Activated CD8-positive, alpha-beta memory T cell treated with anti-CD3 and anti-CD28 coated beads, Interleukin-2, amount 10 ng/mL, durations not matched to agents 7 days and 5 days (primary cell): ENCODE measurements at places on chromosomes 16 and 17. TPM values are rescaled to one million over a fixed set of nuclear protein-coding genes. Genes with fewer than 3 reads are reported as not detected.

DNA sequence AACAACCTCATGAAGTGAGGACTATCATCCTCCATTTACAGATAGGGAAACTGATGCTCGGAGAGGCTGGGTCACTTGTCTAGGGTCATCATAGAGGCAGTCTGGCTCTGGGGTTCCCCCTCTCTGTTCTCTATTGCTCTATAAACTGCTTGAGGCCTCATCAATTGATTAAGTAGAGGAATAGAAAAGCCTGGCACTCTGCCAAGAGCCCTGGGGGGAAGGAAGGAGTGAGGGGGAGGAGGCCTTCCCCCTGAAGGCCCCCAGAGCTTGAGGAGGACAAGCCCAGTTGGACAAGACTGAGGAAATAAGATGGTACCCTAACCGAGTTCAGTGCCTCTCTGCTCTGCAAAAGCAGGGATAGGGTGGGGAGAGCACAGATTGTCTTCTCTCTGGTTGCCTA, 21.0 kb downstream of the SDK2 start:
- DNase-seq = no peak
- H3K4me3 ChIP-seq = no peak overlapping the region
- H3K4me1 ChIP-seq = no peaks in the 10 kb centered on the region
- peaks cover 19% of the 10 kb centered on the region for H3K27me3 ChIP-seq

DNA sequence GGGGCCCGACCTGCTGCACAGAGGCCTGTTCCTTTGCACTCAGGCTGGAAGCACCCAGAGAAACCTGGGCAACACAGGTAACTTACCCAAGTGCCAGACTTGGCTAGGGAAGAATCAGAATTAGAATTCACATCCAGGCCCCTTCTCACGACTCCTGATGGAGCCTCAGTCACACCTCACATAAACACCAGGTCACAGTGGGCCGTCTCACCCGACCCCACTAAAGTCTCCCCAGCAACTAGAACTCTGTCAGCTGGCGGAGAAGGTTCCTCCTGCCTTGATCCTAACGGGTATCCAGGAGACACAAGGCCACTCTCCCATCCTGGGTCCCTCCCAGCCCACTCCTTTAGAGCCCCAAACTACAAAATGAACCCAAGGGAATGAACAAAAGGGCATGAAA, 6.4 kb downstream of the TK2 start:
- no peak for DNase-seq
- H3K27ac ChIP-seq = peak overlapping the region; percentile 20
- H3K36me3 ChIP-seq = peaks cover 1% of the 10 kb centered on the region
- peaks cover 29% of the 10 kb centered on the region for H3K4me1 ChIP-seq
- H3K4me3 ChIP-seq = no peak overlapping the region

Gene GRAP
- 9.7 TPM for total RNA-seq

GRCh38 chr16:62711797-62712196, 675.6 kb upstream of the CDH8 start:
- no peaks in the 10 kb centered on the region for H3K36me3 ChIP-seq
- no peak for DNase-seq
- H3K27me3 ChIP-seq = no peaks in the 10 kb centered on the region

DNA sequence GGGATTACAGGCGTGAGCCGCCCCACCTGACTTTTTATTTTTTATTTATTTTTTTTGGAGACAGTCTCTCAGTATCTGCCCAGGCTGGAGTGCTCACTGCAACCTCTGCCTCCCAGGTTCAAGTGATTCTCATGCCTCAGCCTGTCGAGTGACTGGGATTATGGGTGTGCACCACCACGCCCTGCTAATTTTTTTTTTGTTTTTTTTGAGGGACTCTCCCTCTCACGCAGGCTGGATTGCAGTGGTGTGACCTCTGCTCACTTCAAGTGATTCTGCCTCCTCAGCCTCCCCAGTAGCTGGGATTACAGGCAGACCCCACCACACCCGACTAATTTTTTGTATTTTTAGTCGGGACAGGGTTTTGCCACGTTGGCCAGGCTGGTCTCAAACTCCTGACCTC, 7.7 kb downstream of the ZNF207 start:
- no peak for DNase-seq
- H3K4me1 ChIP-seq = peaks cover 57% of the 10 kb centered on the region
- H3K27ac ChIP-seq = no peak overlapping the region
- peaks cover 68% of the 10 kb centered on the region for H3K36me3 ChIP-seq

Gene NPIPA7
- 10.8 TPM for total RNA-seq

Gene ASPHD1
- total RNA-seq = not detected

- H3K27ac ChIP-seq = peak overlapping the region; percentile 25
- H3K4me1 ChIP-seq = peaks cover 20% of the 10 kb centered on the region
These were observed 147.2 kb upstream of the CACNG5 start for GRCh38 chr17:66687570-66688284.

- no peak overlapping the region for H3K4me3 ChIP-seq
- H3K36me3 ChIP-seq = no peaks in the 10 kb centered on the region
- no peak for DNase-seq
- H3K27me3 ChIP-seq = no peaks in the 10 kb centered on the region
These were observed 352.5 kb downstream of the NPIPA8 start for GRCh38 chr16:17983847-17984639.

DNA sequence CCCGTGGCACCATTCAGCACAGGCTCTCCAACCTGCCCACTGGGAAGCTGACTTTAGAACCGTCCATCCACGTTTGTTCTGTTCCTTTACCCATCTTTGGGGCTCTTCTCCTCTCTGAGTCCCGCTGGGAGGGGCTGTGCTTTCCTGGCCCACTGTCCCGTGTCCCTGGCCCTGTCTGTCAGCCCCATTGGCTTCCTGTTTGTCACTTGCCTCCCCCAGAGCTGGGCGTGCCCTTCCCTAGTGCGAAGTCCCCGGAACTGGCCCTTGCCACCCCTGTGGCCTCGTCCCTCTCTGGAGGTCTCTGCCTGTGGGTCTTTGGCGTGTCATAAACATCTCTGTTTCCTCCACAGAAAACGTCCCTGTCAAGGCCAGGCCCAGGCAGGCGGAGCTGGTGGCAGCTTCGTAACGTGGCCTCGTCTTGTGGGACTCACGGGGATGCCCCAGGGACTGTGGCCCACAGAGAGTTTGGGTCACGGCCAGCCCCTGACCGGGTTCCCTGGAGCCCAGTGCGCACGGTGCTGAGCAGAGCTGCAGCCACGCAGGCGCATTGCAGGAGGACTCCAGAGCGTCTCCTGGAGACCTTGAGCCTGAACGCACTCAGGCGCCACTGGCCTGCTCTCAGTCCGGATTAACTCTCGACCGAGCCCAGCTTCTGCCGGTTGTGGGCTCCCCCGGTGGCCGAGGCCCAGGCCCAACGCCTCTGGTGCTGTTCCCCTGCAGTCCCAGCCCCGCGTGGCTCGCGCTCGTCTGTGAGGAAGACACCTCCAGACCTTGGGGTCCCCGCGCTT, 7.3 kb downstream of the CHMP6 start:
- H3K27me3 ChIP-seq = peaks cover 19% of the 10 kb centered on the region
- H3K27ac ChIP-seq = no peak overlapping the region
- DNase-seq = no peak
- H3K4me3 ChIP-seq = no peak overlapping the region
- peaks cover 17% of the 10 kb centered on the region for H3K4me1 ChIP-seq
- H3K36me3 ChIP-seq = peaks cover 13% of the 10 kb centered on the region

GRCh38 chr16:27550582-27550920, 607 bp downstream of the KATNIP start:
- DNase-seq = no peak
- H3K4me1 ChIP-seq = peaks cover 37% of the 10 kb centered on the region
- H3K4me3 ChIP-seq = peak overlapping the region; percentile 99
- peak overlapping the region; percentile 96 for H3K27ac ChIP-seq
- no peaks in the 10 kb centered on the region for H3K27me3 ChIP-seq
- no peaks in the 10 kb centered on the region for H3K36me3 ChIP-seq

- no peaks in the 10 kb centered on the region for H3K4me1 ChIP-seq
- peaks cover 8% of the 10 kb centered on the region for H3K27me3 ChIP-seq
- no peak for DNase-seq
- no peaks in the 10 kb centered on the region for H3K36me3 ChIP-seq
- H3K4me3 ChIP-seq = no peak overlapping the region
- no peak overlapping the region for H3K27ac ChIP-seq
These were observed 55.0 kb downstream of the VAT1L start for GRCh38 chr16:77843405-77843804.

Gene SRSF2
- 443 TPM for total RNA-seq

GRCh38 chr17:15900871-15901270, 44.1 kb upstream of the ADORA2B start:
- H3K4me3 ChIP-seq = no peak overlapping the region
- no peak overlapping the region for H3K27ac ChIP-seq
- H3K36me3 ChIP-seq = peaks cover 1% of the 10 kb centered on the region

GRCh38 chr16:22670551-22671041, 143.4 kb upstream of the HS3ST2 start:
- H3K27ac ChIP-seq = no peak overlapping the region
- no peak for DNase-seq
- no peak overlapping the region for H3K4me3 ChIP-seq
- H3K27me3 ChIP-seq = peaks cover 3% of the 10 kb centered on the region

Gene MLKL
- 35.5 TPM for total RNA-seq

- H3K4me1 ChIP-seq = no peaks in the 10 kb centered on the region
- H3K36me3 ChIP-seq = peaks cover 6% of the 10 kb centered on the region
- DNase-seq = no peak
- no peak overlapping the region for H3K27ac ChIP-seq
- no peaks in the 10 kb centered on the region for H3K27me3 ChIP-seq
- H3K4me3 ChIP-seq = no peak overlapping the region
These were observed 63.5 kb downstream of the MSI2 start for GRCh38 chr17:57319806-57320205.

GRCh38 chr17:67098006-67098405, 53.7 kb downstream of the CACNG1 start:
- no peak overlapping the region for H3K4me3 ChIP-seq
- no peaks in the 10 kb centered on the region for H3K27me3 ChIP-seq
- peaks cover 20% of the 10 kb centered on the region for H3K4me1 ChIP-seq
- H3K27ac ChIP-seq = no peak overlapping the region

GRCh38 chr17:17537311-17538099, 41.3 kb upstream of the RASD1 start:
- no peaks in the 10 kb centered on the region for H3K36me3 ChIP-seq
- H3K27ac ChIP-seq = peak overlapping the region; percentile 58
- no peaks in the 10 kb centered on the region for H3K27me3 ChIP-seq

- DNase-seq = no peak
- H3K36me3 ChIP-seq = peaks cover 47% of the 10 kb centered on the region
- H3K27ac ChIP-seq = peak overlapping the region; percentile 56
- peaks cover 33% of the 10 kb centered on the region for H3K4me1 ChIP-seq
- no peak overlapping the region for H3K4me3 ChIP-seq
These were observed 27.3 kb downstream of the MIS12 start for GRCh38 chr17:5513628-5514027.

DNA sequence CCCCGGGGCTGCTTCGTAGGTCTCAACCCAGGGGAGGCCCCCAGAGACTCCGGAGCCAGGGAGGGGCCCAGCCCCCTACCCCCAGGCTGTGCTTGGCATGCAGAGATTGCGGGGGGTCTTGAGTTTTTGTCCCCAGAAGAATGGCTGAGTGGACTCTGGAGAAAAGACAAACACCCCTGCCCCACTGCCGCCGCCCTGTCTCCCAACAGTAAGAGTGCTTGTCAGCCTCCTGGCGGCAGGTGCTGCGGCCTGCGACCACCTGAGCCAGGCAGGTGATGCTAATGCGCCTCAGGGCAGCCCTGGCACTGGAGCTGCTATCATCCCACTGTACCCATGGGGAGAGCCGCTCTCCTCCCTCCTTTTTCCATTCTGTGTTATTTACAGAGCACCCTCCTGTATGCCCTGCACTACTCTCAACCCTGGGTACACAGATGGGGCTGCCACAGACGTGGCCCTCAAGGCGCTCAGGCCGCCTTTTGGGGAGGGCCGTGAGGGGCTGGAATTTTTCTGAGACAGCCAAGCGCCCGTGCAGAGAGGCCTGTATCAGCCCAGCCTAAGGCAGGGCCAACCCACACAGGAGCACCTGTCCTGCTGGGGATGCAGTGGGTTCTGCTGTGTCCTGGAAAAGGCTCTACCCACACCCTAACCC, 2.6 kb upstream of the IL17C start:
- H3K4me3 ChIP-seq = no peak overlapping the region
- H3K27me3 ChIP-seq = peaks cover 41% of the 10 kb centered on the region
- peaks cover 32% of the 10 kb centered on the region for H3K4me1 ChIP-seq
- peaks cover 8% of the 10 kb centered on the region for H3K36me3 ChIP-seq

Gene ZDHHC7
- 22.3 TPM for total RNA-seq

Gene BRICD5
- 13.2 TPM for total RNA-seq

Gene CD7
- 417 TPM for total RNA-seq

DNA sequence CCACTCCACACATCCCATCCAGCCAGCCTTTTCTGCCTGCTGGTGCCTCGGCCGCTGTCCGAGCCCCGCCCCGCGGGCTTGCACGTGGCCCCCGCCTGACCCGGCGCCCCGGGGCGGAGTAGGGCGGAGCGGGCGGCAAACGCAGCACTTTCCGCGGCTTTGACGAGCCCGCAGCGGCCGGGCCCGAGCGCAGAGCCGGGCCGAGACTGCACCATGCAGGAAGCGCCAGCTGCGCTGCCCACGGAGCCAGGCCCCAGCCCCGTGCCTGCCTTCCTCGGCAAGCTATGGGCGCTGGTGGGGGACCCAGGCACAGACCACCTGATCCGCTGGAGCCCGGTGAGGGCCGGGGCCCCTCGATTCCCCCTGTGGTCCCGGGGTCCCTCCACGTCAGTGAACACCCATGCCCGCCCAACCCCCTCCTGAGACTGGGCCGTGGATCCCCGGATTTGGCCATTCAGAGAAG, at the start of gene HSF4:
TSS of gene HSF4 (plus strand) at position 147 of the 463 bp plus-strand sequence. CDS start at position 214, 67 bp downstream.
- H3K4me1 ChIP-seq = peaks cover 44% of the 10 kb centered on the region
- peaks cover 7% of the 10 kb centered on the region for H3K36me3 ChIP-seq
- peaks cover 53% of the 10 kb centered on the region for H3K27me3 ChIP-seq
- no peak within 1 kb of the TSS for H3K27ac ChIP-seq

DNA sequence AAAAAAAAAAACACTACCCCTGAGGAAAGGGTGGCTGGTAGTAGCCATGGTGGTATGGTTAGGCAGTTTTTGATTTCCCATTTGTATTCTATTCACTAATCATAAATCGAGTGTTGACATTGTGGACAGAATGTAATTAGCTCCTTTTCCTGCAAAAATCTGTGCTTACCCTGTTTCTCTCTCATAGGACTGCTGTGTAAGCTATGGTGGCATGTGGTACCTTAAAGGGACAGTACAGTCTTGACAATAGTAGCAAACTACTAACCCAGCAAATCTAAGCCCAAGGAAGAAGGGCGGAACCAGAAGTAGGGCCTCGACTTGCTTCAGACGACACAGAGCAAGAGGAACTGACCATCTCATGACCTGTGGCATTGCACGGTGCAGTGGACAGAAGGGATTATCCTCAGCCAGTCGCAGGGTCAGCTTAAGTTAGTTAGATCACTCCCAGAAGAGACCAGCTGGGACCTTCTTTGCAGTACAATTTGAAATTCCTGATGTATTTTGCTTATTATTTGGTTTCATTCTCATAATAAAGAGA, 36.3 kb downstream of the POLR3E start:
- no peaks in the 10 kb centered on the region for H3K27me3 ChIP-seq
- H3K27ac ChIP-seq = no peak overlapping the region
- no peak for DNase-seq

GRCh38 chr17:17304521-17304985, 1.4 kb downstream of the NT5M start:
- peak overlapping the region; percentile 94 for H3K4me3 ChIP-seq
- DNase-seq = peak; percentile 54
- H3K4me1 ChIP-seq = peaks cover 38% of the 10 kb centered on the region
- H3K27ac ChIP-seq = peak overlapping the region; percentile 91
- H3K36me3 ChIP-seq = peaks cover 7% of the 10 kb centered on the region
